T-helper 2 cell treated with Interferon-gamma antibody and Interleukin-4, amounts not matched to agents 5 μg/mL and 100 μg/mL, for 36 hours (primary cell): ENCODE measurements at places on chromosomes 13 and 19.

DNA sequence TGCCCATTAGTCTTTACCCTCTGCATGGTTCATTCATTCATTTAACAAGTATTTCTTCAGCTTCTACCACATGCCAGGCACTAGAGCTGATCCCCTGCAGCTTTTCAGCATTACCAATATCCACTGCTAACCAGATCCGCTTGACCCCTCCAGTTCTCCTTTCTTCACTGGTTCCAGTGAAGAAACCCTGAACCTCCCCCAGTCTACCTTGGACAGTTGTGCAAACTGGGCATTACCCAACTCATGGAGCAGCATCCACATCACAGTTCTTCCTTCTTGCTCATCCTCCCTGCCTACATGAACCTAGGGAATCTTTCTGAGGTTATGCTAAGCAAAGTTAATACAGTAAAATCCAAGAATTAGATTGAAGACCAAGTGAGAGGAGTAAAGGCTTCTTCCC, 78.7 kb upstream of the SERP2 start:
- no peak for DNase-seq

- DNase-seq = peak; percentile 20
Observed at GRCh38 chr13:26721251-26722121, 39.1 kb downstream of the GPR12 start.

DNA sequence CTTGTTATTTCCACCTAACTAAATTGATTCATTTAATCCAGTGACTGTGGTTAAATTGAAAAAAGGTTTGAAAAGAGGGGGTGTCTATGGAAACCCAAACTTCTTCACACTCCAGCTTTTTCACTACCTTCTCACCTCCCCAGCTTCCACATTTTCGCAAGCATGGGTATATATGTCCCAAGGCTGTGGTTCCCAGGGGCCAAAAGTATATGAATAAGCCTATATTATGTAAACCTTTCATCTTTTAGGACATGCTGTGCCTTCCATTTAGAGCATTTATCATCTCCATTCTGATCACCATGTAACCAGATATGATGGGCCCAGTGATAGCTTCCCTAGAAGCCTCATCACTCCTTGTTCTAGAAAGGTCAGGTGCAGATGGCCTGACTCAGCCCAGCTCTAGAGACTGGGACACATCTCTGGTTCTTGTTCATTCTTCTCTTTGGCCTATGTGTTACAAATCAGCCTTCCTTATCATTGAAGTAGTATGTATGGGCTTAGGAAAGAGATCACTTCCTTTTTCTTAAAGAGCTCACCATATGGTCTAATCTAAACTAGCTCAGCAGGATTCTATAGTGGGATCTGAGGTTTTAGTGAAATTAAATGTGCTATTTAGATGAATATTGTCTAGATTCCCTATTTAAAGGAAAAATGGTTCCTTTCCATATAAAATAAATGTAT, 19.5 kb upstream of the ARL11 start:
- no peak for DNase-seq

DNA sequence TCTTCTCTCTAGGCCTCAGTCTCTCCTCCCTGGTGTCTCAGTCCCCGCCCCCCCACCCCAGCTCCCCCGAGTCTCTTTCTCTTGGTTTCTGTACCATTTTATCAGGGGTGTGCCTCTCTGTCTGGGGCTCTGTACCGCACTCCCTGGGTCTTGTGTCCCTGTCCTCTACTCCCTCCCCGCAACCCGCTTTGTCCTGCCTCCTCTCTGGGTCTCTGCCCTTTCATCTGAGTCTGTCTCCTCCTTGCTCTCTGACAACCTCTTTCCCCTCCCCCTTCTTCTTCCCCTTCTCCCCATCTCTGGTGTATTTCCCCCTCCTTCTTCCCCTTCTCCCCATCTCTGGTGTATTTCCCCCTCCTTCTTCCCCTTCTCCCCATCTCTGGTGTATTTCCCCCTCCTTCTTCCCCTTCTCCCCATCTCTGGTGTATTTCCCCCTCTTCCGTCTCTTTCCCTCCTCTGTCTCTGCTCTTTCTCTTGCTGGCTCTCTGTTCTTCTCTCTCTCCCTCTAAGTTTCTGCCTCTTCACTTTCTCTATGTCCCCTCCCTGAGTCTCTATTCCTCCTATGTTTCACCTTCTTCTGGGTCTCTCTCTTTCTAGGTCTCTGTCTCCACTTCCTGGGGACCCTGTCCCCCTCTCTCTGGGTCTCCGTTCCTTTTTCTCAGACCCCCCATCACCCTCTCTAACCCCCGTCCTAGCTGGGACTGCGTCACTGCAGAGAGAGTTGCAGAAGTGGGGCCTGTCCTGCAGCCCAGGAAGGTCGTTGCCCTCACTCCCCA, 2.2 kb upstream of the KCNC3 start:
- peak; percentile 29 for DNase-seq

DNA sequence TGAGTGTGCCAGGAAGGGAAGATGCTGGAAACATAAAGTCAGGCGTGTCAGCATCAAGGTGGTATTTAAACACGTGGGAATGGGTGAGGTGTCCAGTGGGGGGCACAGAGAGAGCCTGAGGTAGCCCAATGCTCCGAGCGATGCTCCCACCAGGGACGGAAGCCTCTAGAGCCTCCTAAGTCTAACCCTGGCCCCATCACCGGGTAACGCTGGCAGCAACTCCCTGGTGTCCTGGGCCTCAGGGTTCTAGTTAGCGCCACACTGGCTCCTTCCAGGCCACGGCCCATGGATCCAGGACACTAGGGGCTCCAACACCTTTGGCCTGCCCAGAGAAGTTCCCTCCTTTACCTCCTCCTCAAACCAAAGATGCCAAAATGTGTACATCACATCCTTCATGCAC, 65.4 kb downstream of the EPS15L1 start:
- no peak for DNase-seq
